Smooth muscle cell of bladder (primary cell): ENCODE measurements at places on chromosomes 16 and 17. TPM values are rescaled to one million over a fixed set of nuclear protein-coding genes. Genes with fewer than 3 reads are reported as not detected.

Gene STH
- total RNA-seq: not detected in 2 replicates

Gene NDUFAB1
- total RNA-seq: 48.1 and 57.0 TPM in 2 replicates

Gene ADAD2
- not detected in 2 replicates for total RNA-seq

Gene SDK2
- total RNA-seq: under 0.01 and 0.09 TPM in 2 replicates

Gene GLIS2
- total RNA-seq: 1.7 and 2.4 TPM in 2 replicates

Gene CCDC137
- 6.5 TPM in 2 replicates for total RNA-seq

Gene IL17C
- not detected in 2 replicates for total RNA-seq

Gene ABCA8
- total RNA-seq: 28.6 and 50.3 TPM in 2 replicates

Gene DPEP3
- total RNA-seq: not detected in 2 replicates

Gene USP43
- total RNA-seq: under 0.01 TPM in 2 replicates

Gene AHSP
- not detected in 2 replicates for total RNA-seq

Gene OR2C1
- total RNA-seq: 0.09 and 0.14 TPM in 2 replicates

Gene HEATR9
- total RNA-seq: not detected in 2 replicates
